Pons (tissue), 1 donor: ENCODE measurements at places on chromosomes 5 and 9.

GRCh38 chr9:94603259-94604160 lies 9.9 kb upstream of the FBP2 start:
- peak; percentile 62 for DNase-seq

DNA sequence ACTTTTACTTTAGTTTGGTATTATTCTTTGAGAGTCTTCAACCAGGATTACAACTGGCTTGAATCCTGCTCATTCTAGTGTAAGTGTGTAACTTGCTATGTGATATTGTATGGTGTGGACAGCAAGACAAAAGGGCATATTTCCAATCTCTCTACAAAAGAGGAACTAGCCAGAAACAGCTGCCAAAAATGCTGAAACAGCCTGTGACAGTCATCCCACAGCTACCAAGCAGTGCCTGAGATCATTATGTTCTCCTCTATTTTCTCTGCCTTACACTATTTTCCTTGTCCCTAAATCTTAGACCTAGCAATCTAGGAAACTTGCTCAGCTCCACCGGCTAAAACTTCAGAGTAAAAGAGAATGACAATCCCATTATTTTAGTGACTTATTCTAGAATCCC lies 42.8 kb downstream of the WDR41 start:
- DNase-seq: peak; percentile 56

- no peak for DNase-seq
Observed at GRCh38 chr5:132474881-132475496, 15.6 kb downstream of the IRF1 start.

DNA sequence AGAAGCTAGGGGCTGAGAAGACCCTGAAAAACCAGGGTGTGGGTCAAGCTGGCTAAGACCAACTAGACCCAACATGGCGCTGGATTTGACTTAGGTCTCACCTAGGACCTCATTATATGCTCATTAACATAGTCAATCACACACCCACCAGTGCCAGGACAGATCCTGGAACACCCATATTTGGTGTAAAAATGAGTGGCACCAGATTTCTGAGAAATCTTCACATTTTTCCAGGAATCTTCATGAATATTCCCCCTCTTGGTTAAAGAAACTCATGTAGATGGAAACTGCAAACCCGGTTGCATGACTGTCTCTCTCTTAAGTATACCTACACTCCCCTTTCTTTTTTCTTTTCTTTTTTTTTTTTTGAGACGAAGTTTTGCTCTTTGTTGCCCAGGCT lies 17.9 kb upstream of the RAB14 start:
- no peak for DNase-seq

DNA sequence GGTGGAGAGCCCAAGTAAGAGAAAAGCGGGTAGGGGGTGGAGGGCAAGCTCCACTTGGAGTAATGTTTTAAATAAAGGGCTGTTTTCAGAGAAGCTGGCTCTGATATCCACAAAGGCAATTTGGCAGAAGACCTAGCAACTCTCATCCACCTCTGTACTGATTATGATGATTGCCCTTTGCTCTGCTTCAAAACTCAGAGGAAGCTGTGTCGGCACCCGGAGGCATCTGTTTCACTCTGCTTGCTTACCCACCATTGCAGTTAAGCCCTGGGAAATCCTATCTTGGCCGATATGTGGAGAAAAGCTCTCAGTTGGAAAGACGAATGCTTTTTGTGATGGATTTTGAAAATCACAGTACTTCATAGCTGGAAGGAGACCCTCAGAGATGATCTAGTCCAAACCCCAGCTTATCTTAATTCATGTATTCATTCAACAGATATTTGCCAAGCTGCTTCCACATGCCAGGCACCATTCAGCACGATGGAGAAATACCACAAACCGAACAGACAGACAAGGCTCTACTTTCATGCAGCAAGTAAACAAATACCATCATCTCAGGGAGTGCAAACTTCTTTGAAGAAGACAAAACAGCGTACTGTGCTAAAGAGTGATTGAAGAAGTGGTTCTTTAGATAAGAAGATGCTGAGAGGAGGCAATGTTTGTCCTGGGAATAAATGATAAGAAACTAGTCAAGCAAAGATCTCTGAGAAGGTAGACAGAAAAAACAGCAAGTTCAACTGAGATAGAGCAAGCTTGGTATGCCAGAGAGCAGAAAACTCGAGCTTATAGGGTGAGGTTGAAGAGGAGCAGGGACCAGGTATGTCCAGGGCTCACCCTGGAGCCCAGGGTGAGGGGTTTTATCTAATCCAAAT lies 140.4 kb upstream of the SPDL1 start:
- DNase-seq: no peak

DNA sequence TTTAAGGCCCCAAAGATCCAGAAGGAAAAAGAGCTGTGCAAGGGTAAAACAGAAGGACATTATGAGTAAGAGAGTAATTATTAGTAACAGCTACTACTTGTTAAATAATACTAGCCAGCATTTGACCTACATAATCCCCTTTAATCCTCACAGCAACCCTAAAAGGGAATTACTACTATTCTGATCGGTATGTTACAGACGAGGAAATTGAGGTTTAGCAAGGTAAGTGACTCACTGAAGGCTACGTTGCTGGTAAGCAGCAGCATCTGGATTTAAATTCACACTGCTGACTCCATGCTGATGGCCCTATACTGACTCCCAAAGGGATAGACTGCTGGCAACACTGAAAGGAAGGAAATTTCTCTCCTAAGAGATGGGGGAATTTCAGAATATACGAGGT lies 3.7 kb upstream of the FSD1L start:
- no peak for DNase-seq

DNA sequence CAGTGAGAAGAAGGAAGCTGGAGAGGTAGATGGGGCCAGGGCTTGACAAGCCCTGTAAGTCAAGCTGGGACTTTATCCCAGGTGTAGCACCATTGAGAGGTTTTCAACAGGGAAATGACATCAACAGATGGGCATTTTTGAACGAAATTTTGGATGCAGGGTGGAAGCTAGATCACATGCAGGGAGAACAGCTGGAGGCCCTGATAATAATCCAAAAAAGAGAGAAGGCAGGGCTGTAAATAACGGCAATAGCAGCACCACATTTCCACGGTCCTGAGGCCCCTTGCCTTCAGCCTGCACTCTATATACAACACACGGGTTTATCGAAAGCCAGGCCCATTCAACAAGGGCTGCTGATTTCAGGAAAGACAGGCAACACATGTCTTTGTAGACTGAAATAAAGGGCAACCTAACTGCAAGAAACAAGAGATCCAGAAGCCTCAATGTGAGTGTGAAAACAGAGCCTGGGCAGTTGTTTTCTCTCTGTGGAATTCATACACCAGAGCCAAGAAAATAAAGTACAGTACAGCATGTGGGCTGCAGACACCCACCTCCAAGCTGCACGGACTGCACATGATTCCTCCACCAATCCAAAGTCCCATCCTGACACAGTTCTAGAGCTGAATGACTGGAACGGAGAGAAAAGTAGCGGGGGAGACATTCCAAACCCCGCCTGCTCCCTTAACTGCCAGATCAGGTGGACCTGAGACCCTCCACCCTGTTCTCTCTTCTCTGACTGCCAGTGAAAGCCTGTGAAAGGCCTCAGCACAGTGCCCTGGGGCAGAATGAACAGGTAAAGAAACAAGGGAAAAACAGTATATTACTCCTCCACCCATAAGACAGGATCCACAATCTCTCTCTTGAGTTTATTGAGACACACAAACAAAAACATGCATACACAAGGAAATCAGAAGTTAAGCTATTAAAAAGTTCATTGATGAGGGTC lies 36.3 kb downstream of the KLHL3 start:
- no peak for DNase-seq

GRCh38 chr5:31415009-31415923 lies 116.6 kb downstream of the DROSHA start:
- no peak for DNase-seq

DNA sequence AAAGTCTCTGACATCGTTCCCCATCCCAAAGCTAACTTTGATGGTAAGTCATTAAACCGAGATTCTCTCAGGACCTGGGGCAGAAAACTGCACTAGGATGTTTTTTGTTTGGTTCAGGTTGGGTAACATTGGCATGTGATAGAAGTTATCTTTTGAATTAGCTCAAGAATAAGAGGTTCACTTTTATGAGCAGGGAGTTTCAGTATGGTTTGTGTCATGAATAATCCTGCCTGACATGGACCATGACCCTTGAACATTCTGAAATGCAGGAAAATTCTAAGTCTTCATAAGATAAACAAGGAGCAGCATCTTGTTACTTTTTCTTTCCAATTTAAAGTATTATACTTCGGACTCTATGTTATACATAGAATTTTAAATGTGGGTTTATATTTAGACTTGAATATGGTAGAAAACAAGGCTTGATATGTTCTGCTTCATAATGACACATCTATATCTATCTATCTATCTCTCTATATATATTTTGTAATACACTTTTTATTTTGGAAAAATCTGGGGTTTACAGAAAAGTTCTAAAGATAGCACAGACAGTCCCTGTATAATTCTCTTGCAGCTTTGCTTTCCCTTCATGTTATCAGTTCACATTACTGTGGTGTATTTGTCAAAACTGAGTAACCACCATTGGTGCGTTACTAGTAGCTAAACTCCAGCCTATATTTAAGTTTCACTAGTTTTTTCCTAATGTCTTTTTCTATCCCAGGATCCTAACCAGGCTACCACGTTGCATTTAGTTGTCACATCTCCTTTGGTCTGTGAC lies 102.7 kb upstream of the TAF11L2 start:
- DNase-seq: no peak

GRCh38 chr5:52740007-52740406 lies 47.7 kb upstream of the ITGA1 start:
- no peak for DNase-seq

- DNase-seq: no peak
Observed at GRCh38 chr9:136668983-136669790, 6.5 kb downstream of the EGFL7 start.

- peak; percentile 29 for DNase-seq
Observed at GRCh38 chr9:19441730-19442129, 32.9 kb downstream of the ACER2 start.

DNA sequence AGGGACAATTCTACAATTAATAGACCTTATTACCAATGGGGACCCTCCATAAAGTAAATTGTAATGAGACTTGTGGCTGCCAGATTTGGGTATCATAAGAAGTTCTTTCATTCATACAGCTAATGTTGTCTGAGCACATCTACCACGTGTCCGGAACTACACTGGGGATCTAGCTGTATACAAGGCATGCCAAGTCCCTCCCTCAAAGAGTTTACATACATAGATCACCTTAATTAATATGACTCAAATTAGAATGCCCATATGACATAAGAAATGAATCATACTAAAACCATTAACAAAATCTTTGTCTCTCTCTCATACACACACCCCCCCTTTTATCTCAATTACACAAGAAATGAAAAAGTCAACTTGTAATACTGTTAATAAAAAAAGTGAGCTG lies 18.0 kb upstream of the NR4A3 start:
- no peak for DNase-seq

DNA sequence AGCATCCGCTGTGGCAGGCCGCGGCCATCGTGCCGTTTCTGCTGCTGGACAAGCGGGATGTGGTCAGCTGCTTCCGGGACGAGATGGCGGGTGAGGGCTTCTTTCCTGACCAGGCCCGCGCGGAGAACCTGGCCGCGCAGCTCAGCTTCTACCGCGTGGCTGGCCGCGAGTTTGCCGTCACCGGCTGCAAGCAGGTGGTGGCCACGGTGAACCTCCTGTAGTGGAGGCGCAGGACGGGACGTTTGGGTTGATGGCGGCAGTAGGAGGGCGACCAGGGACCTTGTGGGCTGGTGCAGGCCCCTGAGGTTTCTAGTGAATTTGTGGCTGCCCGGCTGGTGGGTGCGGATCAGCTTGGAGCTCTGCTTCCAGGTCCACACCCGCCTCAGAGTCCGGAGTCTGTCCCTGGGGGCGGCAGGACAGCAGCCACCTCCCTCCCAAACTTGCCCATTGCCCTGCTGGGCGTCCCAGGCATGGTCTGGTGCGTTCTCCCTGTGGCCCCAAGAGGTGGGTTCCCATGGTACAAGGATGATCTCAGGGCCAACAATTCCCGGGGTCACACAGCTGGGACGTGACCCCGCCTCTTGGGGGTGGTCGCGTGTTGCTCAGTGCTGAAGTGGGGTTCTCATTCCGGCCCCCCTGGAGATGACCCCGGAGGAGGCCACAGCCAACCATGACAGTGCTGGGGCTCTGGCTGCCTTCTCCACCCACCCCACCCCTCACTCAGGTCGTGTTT lies 2.4 kb downstream of the TOR4A start:
- DNase-seq: no peak

DNA sequence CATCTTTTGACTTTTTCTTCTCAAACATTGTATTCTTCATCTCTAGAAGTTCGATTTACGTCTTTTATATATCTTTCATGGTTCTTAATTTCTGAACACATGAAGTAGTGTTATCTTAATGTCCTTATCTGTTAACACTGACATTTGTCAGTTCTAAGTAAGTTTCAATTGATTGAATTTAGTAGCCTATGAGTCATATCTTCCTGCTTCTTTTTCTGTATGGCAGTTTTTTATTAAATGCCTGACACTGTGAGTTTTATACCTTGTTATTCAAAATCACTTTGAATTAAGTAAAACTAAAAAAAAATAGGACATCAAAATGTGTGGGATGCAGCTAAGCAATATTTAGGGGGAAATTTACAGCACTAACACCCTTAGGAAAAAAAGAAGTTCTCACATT lies 707.0 kb upstream of the ACO1 start:
- no peak for DNase-seq

- DNase-seq: peak; percentile 86
Observed at GRCh38 chr5:67165526-67166459, 30.8 kb downstream of the CD180 start.

- no peak for DNase-seq
Observed at GRCh38 chr9:109482391-109482916, 15.7 kb downstream of the PTPN3 start.

DNA sequence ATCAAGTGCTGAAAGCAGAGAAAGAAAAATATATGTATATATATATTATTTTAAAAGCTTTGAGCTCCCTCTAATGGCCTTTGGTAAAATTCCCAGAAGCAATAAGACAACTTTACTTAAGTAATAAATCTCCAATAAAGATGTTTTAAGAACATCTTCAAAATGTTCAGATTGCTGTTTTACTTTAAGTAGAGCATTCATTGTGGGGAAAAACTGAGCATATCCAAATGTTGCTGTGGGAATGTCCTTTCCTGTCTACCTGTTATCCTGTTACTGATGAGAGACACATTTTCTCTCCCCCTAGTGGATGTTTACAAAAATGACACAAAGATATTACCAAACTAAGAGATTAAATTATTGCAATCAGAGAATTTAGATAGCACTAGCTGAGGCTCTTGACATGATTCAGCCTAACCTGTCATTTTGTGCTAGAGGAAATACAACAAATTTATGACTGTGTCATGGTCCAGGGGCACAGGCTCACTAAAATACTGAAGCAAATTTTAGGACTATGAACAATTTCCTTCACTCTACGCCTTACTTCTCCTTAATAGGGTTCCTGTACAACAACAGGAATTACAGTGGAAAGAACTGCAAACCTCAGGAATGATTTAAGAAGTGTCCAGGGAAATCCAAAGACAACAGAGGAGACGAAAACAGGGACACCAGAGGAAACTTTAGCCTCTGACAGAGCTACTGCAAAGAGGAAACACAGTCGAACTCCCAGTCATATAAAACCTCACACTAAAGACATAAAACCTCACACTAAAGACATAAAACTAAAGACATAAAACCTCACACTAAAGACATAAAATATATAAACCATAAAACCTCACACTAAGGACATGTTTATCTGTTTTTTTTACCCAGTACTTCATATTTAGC lies 24.3 kb upstream of the PRRC1 start:
- peak; percentile 85 for DNase-seq

GRCh38 chr9:111186021-111186530 lies 143.9 kb downstream of the OR2K2 start:
- no peak for DNase-seq
